Stimulated activated CD8-positive, alpha-beta memory T cell treated with anti-CD3 and anti-CD28 coated beads, Interleukin-4, amount 100 ng/mL, for 1 hour (primary cell): ENCODE measurements at places on chromosomes 12 and 14.

- no peak for DNase-seq
Measured at GRCh38 chr14:100717386-100717785, 9.3 kb upstream of the DLK1 start.

DNA sequence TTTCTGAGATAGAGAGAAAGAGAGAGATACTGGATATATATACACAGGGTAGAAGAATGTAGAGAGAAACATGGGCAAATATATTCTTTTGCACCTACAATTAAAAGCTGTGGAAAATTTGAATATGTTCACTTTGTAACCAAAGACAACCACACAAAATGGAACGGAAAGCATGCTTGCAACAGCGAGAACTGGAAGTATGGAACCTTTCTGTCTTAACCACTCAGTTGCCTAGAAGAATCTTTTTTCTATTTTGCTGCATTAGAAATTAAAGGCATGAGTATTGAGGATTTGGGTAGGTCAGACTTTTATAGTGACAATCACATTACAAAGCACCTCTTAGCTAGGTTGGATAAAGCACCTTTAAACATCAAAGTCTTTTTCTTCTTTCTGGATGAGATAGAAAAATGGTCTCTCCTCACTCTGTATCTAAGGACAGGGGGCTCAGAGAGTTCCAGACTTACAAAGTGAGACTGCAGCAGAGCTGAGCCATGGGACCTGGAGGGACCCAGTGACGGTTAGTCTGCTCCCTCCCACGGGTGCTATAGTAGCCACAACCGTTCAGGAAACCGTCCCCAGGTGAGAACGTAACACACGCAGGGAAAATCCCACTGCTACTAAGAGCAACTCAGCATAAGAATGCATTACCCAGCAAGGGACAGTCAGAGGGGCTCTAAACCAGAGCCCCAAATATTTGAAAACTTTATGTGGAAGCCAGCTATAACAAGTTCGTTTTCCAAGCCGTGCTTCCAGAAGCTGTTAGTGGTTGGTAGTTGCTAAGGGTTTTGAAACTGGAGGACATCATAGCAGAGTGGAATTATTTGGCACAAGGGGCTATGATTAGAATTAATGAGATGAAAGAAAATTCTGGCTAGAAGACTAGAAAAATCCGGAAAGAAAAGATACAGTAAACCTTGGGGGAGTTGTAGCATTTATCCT is 97.1 kb downstream of the DAD1 start:
- DNase-seq: no peak

- DNase-seq: no peak
Measured at GRCh38 chr14:35556548-35556947, 22.6 kb downstream of the INSM2 start.

GRCh38 chr12:121580959-121581685 is at the start of gene KDM2B:
Gene KDM2B, minus strand, starts transcription at chr12:121581023. Its CDS starts 112 bp downstream, at chr12:121580911.
- DNase-seq: no peak

- no peak for DNase-seq
Measured at GRCh38 chr14:76488551-76488950, 112.6 kb downstream of the ESRRB start.

DNA sequence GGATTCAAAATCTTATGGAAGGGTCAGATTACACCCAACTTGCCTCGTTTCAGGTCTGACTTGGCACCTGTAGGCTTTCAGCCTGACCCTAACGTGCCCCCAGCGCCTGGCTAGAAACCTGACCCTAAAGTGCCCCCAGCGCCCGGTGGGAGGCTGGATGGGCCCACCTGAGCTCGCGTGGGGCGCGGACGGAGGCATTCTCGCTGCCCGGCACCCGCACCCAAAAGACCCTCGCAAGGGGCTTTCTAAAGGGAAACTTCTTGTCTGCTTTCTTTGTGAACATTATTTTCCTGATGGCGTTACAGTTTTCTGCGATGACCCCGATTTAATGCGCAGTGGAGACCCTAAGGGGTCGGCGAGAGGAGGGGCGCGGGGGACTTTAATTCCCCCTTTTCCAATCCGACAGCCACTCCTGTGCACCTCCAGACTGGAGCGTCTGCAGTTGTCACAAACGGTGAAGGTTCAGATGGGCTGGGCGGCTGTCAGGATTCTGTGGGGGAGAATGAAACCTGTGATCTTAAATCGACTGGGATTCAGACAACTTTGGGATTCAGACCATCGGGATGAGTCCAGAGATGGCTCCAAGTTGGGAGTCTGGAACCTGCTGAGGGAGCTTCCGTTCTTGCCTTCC is 751 bp upstream of the HRK start:
- no peak for DNase-seq

- DNase-seq: no peak
Measured at GRCh38 chr14:53865711-53866110, 90.9 kb downstream of the BMP4 start.

GRCh38 chr12:52829986-52830770 is 3.9 kb downstream of the KRT79 start:
- no peak for DNase-seq

- no peak for DNase-seq
Measured at GRCh38 chr14:24784981-24785380, 151.0 kb upstream of the GZMB start.

GRCh38 chr12:116959845-116960514 is 49.2 kb downstream of the FBXW8 start:
- DNase-seq: no peak

DNA sequence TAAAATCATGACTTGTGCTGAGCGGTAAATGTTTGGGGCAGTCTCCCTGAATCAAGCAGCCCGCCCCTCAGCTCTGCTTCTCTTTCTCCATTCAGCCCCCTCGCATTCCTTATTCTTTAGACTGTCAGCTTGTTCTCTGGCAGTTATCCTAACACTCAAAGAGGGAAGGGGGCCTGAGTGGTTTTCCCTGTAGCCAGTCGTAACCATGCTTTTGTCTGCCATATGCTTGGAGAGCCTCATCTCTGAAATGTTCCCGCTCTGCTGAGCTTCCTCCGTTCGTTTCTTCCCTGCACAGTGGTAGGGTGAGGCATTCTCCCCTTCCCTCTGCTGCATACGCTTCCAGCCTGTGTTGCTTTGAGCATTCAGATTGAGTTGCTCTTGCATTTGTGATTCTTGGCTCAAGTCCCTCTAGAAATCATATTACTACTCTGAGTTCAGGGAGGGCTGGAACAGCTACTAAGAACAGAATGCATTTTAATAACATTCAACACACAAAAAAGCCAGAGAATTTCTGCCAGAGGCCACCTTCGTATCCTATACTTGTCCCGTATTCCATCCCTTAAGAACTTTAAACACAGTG is 119.7 kb downstream of the FBXL14 start:
- no peak for DNase-seq

DNA sequence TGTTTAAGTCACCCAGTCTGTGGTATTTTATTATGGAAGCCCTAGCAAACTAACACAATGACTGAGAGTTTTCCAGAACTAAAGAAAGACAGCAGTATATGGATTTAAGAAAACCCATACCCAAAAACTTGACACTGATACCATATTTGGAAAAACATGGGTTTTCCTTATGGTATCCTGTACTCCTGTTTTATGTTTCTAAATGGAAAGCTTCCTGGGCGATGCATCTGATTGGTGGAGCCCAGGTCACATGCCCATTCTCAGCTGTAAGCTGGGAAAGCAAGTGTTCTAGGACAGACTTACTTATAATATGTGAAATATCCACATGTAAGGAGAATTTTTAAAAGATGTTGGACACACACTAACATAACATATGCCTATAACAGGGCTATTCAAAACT is 4.5 kb upstream of the RNASE4 start:
- DNase-seq: no peak

GRCh38 chr12:5493018-5493417 is 61.1 kb downstream of the NTF3 start:
- no peak for DNase-seq

- DNase-seq: no peak
Measured at GRCh38 chr14:47526591-47527244, 148.7 kb downstream of the MDGA2 start.

DNA sequence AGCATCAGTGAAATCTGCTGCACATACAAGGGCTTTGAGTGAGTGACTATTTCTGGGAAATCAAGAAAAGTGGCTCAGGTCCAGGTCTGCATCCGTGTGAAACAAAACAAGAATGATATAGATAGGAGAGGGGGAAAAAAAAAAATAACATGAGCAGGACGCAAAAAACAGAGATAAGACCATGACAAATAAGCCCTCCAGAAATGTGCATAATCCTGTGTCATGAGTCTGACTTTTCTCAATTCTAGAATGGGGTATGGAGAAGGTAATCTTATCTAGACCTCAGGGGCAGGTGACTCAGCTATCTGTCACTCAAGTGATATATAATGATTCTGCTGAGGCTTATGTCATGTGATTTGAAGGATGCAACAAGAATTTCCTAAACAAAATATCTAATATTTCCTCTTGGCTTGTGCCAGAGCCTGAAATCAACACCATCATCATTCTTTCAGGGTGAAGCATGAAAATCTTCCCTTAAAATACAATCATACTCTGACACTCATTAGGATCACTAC is 250.0 kb downstream of the PHLDA1 start:
- DNase-seq: no peak

- no peak for DNase-seq
Measured at GRCh38 chr12:14393751-14394150, 28.3 kb downstream of the ATF7IP start.

DNA sequence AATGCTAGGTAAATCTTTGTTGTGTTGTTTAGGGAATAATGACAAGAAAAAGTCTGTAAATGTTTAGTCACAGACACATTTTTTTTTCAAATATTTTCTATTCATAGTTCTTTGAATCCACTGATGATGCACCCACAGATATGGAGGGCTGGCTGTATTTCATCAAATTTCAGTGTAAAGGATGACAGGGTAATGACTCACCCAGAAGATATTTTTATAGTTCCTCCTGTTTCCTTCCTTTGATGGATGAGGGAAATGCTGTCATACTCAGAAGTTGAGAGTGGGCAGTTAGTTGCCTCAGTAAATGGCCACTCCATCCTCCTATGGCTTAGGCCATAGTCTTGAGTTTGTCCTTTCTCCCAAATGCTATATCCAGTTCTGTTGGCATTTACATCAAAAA is 76.9 kb upstream of the REP15 start:
- no peak for DNase-seq

GRCh38 chr14:35576260-35576659 is 42.3 kb downstream of the INSM2 start:
- no peak for DNase-seq

DNA sequence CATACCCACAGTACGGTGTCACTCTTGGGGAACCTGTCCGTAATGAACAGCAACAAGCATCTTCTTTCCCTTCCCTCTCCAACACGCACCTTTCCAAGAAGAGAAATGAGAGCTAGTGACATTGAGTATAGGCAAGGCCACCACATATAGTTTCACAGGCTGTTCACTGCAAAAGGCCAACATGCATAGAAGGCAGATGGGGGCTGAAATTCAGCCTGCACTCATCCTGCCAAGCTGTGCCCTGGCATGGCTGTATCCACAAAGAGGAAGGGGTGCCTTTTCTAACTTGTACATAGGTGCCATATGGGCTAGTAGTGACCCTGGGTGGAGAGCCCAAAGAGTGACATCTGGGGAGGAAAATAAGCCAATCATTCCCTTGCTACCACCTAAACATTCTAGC is 169.6 kb downstream of the ZFP36L1 start:
- DNase-seq: no peak

- DNase-seq: no peak
Measured at GRCh38 chr12:104698871-104699270, 242.1 kb downstream of the CHST11 start.

GRCh38 chr12:3046441-3047200 is 30.6 kb upstream of the TSPAN9 start:
- no peak for DNase-seq

- DNase-seq: no peak
Measured at GRCh38 chr14:92994942-92995341, 72.0 kb downstream of the CHGA start.

DNA sequence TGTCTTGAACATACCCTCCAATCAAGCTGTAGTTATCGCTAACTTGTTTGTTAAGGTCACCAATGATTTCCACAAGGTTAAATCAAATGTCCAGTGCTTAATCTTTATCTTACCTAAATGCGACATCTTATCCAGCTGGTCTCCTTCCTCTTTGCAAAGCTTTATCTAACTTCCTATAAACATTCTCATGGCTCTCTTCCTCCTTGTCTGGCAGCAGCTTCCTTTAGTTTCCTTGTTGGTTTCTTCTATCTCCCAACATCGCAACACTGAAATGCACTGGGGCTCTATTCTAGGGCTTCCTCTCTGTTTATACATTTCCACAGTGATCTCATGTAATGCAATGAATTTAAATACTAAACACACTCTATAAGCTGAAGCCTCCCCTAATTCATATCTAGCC is 28.7 kb downstream of the UBE2N start:
- no peak for DNase-seq

DNA sequence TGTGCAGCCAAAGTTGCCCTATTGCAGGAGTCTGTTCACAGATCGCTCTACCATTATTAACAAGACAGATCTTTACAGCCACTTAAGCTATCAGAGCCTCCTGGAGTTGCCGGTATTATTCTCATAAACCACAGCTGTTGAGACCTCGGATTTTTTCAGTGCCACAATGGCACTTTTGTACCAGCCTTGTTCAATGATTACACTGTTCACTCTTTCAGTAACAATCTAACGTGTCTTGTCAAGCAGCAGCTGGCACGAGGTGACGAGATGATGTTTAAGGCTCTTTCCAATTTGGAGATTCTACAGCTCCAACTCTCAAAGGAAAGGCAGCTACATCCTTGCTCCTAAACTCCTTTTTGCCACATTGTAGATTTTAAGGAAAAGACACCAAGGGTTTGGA is 30.7 kb downstream of the LRIG3 start:
- DNase-seq: no peak
